ENCODE measurements at places on chromosomes 2 and 18.
A peak's percentile ranks its signal among the peaks of the same experiment; 100 is the strongest.

- DNase-seq: no peak
Measured at GRCh38 chr2:203407496-203407895, 79.3 kb downstream of the ABI2 start.

DNA sequence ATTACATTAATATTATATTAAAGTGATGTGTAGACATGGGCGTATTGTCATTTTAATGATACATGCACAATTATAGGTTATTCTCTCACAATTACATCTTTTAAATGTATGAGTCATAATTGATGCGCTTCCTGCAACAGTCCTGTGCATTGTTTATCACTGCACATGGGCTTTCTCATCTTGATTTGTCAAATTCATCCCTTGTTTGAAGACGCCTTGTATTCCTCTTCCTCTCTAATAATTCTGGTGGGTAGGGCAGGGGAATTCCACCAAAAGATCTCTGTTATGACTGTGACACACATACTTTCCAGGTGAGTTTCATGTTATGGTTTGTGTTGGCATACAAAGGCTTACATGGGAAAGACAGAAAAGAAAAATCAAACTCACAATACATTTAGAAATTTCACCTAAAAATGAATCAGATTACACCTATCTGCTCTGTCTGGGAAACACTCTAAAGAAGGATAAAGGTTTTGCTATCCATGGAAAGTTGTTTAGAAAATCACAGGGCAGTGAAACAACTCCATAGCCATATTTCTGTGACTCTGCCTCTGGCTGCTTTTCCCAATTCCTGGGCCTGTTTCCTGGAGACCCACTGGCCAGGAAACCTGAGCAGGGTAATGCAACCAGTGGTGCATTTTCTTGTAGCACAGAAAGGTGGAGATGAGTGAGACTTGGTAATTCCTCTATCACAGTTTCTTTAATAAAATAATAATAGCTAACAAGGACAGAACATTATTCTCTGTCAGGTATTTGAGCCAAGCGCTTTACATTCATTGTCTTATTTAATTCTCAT is 13.2 kb downstream of the SLC9A2 start:
- no peak for DNase-seq

GRCh38 chr18:8188184-8188583 is 421.1 kb upstream of the RAB12 start:
- no peak for DNase-seq

- DNase-seq: no peak
Measured at GRCh38 chr2:39416140-39416539, 20.9 kb downstream of the MAP4K3 start.

DNA sequence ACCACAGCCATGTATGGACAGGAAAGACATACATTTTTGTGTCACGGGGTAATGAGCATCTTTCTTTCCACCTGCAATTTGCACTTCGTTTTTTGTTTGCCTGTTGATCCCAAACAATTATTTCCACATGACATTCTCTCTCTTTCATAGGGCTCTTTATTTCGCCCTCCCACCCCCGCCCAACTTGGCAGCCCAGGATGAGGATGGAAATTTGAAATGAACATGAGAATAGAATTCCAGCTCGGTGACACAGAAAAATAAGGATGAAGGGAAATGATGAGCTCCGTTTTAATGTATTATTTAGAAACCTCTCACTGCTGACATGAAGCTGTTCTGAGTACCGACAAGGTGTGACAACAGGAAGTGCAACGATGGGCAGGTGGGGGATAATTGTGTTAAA is 443.3 kb downstream of the SOCS6 start:
- no peak for DNase-seq

DNA sequence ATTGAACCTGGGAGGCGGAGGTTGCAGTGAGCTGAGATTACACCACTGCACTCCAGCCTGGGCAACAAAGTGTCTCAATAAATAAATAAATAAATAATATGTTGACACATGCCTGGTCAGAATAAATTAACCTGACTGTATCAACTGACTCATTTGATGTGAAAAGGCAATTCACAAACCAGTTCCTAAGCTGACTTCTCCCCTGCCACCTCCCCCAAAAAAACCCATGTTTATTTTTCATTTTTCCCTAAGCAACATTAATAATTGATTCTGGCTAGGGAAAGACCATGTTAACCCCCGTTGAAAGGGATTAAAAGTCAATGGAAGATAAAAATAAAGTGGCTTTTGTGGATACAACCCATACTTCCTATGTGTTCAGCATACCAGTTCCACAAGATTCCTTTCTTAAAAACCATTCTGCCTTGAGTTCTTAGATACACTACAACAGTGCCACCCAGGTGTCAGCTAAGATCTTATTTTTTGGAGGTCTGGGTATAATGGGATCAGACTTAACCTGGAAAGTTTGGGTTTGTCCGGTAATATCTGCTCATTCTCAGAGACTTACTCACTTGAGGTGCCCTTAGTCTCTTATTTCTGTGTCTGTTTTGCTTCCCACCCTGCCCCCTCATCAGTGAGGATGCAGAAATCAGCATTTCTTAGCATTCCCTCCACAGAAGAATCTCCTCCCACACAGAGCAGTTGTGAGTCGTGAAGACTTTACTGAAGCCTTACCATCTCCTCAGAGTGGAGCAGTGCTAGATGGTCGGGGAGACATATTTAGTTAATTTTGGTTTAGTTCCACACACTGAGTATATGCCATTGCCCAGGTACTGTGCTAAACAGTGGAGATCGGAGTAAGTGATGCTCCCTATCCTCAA is 10.1 kb upstream of the MCFD2 start:
- DNase-seq: peak; percentile 36

GRCh38 chr2:166179201-166179600 is 51.4 kb upstream of the SCN1A start:
- no peak for DNase-seq

- no peak for DNase-seq
Measured at GRCh38 chr2:160581448-160581847, 87.8 kb upstream of the RBMS1 start.

DNA sequence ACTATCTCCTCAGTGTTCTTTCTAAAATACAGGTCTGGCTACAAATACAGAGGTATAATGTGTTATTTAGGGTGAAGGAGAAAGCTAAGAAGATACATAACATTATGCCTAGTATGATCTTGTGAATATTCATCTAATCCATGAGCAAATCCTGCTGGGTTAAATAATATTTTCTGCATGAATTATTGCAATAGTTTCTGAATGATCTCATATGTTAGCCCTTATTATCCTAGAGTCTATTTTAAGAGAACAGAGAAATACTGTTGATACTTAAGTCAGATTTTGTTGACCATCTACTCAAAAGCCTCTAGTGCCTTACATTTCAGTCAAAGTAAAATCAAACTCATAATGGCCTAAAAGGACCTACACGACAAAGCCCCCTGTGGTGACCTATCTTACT is 382.3 kb downstream of the FIGN start:
- DNase-seq: no peak
